T1000 (cell line): ENCODE measurements at places on chromosomes 2 and 18.
A peak's percentile ranks its signal among the peaks of the same experiment; 100 is the strongest.

GRCh38 chr2:226578879-226579278, 220.7 kb downstream of the IRS1 start:
- no peak for DNase-seq

DNA sequence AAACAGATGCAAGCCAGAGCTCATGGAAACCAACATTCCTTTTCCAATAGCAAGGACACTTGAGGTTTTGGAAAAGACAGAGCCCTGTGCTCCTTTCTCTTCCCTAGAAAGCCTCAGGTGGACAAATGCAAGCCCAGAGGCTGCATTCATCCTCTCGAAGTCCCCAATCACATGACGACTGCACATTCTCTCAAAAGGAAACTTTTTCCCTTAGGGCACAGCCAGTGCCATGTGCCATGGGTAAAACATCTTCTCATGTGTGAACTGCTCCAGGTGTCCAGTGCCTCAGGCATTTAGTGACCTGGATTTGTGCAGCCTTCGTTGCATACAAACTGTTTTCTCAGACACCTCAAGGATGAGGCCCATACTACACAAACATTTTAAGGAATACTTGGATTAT, 140.7 kb downstream of the LAMA1 start:
- no peak for DNase-seq

DNA sequence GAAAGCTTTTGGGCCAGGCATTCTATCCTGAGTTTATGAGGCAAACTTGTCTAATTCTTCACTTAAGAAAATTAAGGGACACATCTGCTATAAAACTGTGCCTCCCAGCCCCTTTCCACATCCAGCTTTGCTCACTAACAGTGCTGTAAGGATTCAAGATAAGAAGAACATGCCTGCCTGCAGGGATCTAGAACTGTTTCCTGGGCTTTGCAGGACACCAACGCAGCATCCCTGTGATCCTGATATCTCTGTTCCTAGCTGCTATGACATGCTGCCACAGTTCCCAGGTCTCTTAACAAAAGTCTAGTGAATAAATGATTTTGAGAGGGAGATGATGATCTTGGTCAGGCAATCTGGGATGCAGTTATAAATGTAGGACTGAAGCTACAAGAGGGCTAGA, 12.4 kb downstream of the B4GALT6 start:
- no peak for DNase-seq

GRCh38 chr2:201264472-201265173, 4.3 kb downstream of the CASP8 start:
- no peak for DNase-seq

- DNase-seq, result no peak
Observed at GRCh38 chr2:233519787-233520611, 46.6 kb downstream of the USP40 start.

DNA sequence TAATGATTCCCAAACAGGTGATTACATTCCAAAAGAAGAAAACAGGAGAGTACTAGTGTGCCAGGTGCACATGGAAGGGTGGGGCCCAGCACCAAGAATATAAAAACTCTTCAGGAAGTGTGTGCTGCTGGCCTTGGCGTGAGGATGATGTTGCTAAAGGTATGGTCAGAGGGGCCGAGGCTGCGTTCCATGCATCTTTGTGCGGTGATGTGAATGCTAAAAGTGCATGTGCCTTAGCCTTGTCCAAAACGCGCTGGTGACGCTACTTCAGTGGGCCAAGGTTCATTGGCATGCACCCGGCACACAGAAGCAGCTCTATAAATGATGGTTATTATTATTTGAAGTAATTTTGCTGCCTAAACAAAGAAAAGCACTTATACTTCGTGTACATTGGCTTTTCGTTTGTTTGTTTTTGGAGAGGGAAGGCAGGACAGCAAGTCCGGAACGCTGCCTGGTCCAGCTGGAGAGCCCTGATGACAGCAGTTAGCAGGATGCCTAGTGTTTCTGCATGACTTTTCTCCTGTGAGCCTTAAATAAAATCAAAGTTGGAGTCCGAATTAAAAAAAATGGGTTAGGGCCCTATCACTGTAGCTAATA, 2.9 kb downstream of the ALKAL2 start:
- DNase-seq, result no peak

- no peak for DNase-seq
Observed at GRCh38 chr2:46066601-46067000, 230.6 kb upstream of the EPAS1 start.

- DNase-seq, result no peak
Observed at GRCh38 chr18:45844938-45845337, 19.5 kb downstream of the SIGLEC15 start.

DNA sequence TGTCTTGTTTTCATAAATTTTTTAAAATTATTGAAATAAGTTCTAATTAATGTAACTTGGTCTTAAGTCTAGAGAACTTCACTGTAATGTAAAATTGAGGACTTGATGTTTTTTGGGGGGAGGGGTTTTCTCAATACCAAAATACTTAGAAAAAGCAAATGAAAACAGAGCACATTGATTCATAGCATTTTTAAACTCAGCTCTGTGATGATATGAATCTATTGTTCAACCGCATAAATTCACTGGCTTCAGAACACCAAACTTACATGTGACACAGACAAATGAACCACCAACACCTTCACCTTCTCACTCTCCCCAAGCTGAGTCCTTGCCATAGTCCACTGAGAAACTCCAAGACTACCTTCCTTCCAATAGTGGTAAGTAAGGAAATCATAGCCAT, 108.2 kb downstream of the ZNF521 start:
- no peak for DNase-seq

DNA sequence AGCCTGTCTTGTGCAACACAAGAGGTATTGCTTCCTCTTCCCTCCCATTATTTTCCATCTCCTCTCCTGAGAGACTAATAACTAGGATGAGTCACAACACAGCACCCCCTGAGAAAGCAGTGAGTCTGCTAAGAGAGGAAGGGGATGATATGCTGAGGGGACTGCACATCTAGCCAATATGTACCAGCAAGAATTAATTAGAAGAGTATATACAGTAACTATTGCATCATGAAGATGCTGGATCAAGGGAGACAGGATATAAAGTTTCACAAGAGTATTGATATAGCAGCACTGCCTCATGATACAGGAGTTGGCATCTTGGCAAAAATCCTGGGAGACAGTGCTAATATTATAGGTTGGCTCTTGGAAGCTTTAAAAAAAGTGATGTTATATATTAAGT, 289.9 kb upstream of the RBMS1 start:
- peak; percentile 2 for DNase-seq

DNA sequence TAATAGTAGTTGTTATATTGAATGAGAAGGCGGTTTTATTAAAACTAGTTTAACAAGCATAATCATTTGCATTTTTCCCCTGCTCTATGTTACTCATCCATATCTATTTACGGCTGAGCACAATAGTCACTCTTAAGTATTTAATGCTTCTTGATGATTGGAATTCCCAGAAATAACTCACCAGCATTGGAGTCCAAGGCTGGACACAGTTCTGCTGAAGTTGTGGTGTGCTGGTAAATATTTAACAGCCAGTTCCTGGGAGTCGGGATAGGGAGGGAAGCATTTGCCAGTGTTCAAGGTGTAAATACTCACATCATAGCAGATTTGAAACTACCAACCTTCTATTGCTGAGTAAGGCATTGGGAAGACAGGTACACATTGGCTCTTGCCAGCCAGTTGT, 315.1 kb downstream of the MTX2 start:
- no peak for DNase-seq

- no peak for DNase-seq
Observed at GRCh38 chr2:219611866-219612576, 14.4 kb downstream of the STK11IP start.

- DNase-seq, result no peak
Observed at GRCh38 chr2:2688254-2688653, 357.2 kb upstream of the MYT1L start.

- no peak for DNase-seq
Observed at GRCh38 chr2:47293976-47294375, 109.0 kb upstream of the MSH2 start.

DNA sequence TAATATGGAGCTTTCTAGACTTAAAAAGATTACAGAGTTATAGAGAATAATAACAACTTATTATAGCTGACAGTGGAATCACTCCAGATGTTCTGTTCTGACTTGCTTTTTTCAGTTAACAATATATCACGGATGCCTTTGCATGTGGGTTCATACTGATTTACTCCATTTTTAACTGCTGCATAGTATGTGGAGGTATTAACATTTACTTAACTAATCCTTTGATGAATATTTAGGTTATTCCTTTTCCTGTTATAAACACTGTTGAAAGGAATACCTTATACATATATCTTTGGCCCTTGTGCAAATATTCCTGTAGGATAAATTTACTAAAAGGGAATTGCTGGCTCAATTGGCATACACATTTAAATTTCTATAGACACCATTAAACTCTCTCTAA, 33.1 kb upstream of the ZFP36L2 start:
- DNase-seq, result no peak

DNA sequence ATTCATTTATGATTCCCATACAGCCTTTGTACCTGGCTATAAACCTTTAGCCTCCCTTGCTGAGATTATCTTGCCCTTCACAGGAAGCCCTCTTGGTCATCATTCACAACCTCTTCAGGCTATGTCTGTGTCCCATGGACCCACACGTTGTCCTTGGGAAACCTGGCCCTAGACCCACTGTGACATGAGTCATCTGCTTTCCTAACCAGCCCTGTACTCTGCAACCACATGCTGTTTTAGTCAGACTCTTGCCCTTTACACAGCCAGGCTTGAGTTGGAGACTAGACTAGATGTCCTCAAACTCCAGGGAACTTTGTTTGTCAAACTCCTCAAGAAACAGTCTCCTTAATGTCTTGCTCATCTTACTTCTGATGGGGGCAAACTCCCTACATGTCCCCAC, 229.3 kb upstream of the ZSWIM2 start:
- no peak for DNase-seq

- DNase-seq, result no peak
Observed at GRCh38 chr2:158781353-158781961, 13.7 kb upstream of the DAPL1 start.

GRCh38 chr2:15660491-15661294, 69.0 kb downstream of the DDX1 start:
- DNase-seq, result no peak

GRCh38 chr2:121611730-121612705, 37.2 kb downstream of the CLASP1 start:
- DNase-seq, result no peak
